ENCODE measurements at places on chromosomes 4 and X. TPM values are rescaled to one million over a fixed set of nuclear protein-coding genes. Genes with fewer than 3 reads are reported as not detected.

- no peak for DNase-seq
These were observed 24.5 kb upstream of the SCD5 start for GRCh38 chr4:82823062-82823461.

GRCh38 chr4:14157262-14157661 lies 529.7 kb upstream of the BOD1L1 start:
- no peak for DNase-seq

The SPACA5 gene
- polyA plus RNA-seq: not detected

- no peak for DNase-seq
These were observed 59.7 kb downstream of the FAM184B start for GRCh38 chr4:17721496-17722355.

DNA sequence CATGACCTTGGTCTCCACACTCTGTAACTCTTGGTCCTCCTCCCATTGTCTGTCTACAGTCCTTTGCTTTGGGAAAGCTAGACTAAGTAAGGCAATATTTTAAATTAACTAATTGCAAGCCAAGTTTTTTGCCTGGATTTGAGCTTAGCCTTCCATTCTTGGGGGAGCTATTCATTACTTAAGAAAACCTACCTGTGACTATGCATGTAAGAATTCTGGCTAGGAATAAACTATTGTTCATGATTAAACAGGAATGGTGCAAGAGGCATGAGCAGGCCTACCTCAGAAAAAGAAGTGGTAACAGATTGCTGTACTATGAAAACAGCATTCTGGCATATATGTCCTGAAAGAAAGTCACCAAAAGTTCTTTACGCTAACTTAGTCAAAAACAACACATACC lies 309.4 kb downstream of the MAPK10 start:
- no peak for DNase-seq

The HSFX1 gene
- polyA plus RNA-seq: 0.39 TPM

- no peak for DNase-seq
These were observed 529.6 kb upstream of the IGFBP7 start for GRCh38 chr4:57639561-57640382.

DNA sequence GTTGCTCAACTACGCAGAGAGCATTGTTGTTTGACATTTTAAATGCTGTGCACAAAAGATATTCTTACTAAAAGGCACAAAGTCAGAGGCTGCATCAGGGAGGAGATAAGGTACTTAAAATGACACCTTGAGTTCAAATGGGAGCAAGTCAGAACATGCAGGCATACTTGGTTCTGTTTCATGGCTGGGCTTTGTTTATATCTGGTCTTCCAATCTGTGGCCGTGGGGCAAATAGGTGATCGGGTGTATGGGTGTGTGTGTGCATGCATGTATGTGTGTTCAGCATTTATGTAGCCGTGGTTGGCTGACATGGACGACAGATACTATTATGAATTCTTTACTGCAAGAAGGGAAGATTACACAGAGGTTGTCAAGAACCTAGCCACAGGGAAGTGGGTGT lies 106.1 kb downstream of the RASL11B start:
- DNase-seq: no peak

The XKRX gene
- 0.05 TPM for polyA plus RNA-seq

- DNase-seq: no peak
These were observed 155.9 kb upstream of the RASGEF1B start for GRCh38 chr4:81627590-81627989.

The CACNA1F gene
- polyA plus RNA-seq: not detected

DNA sequence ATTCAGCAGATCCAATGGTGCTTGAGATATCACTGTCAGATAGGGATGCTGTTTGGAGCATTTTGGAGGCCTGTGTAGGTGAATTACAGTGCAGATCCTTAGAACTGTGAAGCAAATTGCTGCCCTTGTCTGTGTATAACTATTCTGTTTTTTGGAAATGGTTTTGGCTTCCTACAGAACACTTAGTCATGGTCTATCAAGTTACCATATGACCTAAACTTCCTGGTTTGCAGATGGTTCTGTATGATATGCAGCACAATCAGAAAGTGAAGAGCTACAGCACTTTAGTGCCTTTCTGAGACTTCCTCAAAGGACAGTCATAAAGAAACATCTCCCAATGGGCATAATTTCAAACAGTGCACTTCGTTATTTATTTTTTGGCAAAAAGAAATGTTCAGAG lies 688.6 kb downstream of the SH3BGRL start:
- DNase-seq: no peak

DNA sequence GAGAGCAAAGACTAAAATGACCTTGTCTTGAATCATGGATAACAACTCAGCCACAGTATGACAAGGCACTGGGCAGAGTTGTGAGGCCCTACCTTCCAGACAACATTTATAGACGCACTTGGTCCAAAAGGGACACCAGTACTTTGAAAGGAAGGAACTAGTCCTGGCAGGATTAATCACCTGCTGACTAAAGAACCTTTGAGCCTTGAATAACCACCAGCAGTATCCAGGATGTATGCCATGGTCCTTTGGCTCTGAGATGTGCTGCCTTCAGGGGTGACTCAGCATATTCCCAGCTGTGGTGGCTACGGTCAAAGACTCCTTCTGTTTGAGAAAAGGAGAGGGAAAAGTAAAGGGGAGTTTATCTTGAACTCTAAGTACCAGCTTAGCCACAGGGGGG lies 118.1 kb upstream of the PRR32 start:
- no peak for DNase-seq

The TXK gene
- polyA plus RNA-seq: 0.17 TPM

DNA sequence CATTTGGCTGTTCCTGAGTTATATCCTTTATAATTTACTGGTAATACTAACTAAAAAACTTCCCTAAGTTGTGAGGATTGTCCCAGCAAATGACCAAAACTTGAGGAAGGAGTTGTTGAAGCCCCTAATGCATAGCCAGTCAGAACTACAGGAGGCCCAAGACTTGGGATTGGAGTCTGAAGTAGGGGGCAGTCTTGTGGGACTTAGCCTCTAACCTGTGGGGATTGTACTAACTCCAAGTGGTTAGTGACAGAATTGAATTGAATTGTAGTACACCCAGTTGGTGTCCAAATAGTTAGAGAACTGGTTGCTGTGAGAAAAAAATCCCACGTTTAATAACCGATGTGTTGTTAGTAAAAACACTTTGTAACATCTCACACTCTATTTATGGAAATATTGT lies 1506.3 kb downstream of the ADGRL3 start:
- no peak for DNase-seq

GRCh38 chr4:14669371-14669770 lies 332.9 kb upstream of the CPEB2 start:
- no peak for DNase-seq
